ENCODE measurements at places on chromosomes 2 and 18.

DNA sequence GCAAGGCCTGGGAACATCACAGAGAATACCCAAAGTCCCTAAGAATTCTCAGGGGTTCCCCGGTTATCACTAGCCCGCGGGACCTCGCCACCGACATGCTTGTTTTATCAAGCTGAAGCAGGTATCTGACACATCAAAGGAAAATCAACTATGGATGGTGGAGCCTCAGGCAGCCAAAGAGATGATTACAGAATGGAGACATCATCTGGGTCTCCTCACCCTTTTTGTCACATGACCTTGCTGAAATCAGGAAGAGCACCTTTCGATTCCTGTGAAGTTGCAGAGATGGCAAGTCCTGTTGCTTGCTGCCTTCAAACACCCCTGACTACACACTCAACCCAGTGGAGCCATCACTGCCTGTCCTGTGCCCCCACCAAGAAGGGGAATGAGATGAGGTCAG, 19.2 kb upstream of the CAB39 start:
- DNase-seq = no peak

GRCh38 chr2:230899287-230899686, 25.8 kb downstream of the GPR55 start:
- DNase-seq = no peak

DNA sequence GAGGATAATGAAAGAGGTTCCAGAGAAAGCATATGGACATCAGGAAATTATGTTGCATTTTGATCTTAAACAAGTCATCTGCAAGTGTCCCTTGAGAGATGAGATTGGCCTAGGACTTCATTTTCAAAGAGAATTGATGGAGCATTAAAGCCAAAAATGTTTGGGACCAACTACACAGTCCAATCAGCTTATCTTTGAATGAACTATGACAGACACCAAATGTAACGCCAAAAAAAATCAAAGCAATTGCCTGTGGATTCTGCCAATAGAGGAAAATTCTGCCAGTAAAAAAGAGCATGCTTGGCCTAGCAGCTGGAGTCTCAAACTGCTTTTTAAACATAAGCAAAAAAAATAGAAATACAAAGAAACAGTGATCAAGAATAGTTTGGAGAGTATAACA, 594.5 kb upstream of the CHAC2 start:
- DNase-seq = no peak

GRCh38 chr18:68498185-68498584, 216.7 kb downstream of the TMX3 start:
- DNase-seq = no peak

GRCh38 chr18:57793302-57793986, 9.7 kb downstream of the ATP8B1 start:
- no peak for DNase-seq

DNA sequence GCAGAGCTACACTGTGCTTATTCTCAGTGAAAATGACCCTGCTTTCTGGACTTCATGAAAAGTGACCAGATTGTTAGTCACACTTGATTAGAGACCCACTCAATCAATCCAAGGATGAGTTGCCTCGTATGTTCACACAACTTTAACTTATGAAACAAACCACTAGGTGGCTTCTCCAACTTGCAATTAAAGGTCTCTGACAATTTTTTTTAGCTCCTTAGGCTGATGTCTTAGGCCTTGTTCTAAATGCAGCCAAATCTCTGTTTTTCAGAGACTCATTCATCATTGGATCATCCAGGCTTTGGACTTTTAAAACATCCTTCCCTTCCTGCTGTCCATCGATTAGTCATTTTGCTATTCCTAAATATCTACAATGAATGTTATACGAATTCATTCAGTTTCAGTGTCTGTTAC, 63.4 kb downstream of the MREG start:
- DNase-seq = no peak

GRCh38 chr2:238693337-238694093, 154.4 kb upstream of the TWIST2 start:
- DNase-seq = no peak

DNA sequence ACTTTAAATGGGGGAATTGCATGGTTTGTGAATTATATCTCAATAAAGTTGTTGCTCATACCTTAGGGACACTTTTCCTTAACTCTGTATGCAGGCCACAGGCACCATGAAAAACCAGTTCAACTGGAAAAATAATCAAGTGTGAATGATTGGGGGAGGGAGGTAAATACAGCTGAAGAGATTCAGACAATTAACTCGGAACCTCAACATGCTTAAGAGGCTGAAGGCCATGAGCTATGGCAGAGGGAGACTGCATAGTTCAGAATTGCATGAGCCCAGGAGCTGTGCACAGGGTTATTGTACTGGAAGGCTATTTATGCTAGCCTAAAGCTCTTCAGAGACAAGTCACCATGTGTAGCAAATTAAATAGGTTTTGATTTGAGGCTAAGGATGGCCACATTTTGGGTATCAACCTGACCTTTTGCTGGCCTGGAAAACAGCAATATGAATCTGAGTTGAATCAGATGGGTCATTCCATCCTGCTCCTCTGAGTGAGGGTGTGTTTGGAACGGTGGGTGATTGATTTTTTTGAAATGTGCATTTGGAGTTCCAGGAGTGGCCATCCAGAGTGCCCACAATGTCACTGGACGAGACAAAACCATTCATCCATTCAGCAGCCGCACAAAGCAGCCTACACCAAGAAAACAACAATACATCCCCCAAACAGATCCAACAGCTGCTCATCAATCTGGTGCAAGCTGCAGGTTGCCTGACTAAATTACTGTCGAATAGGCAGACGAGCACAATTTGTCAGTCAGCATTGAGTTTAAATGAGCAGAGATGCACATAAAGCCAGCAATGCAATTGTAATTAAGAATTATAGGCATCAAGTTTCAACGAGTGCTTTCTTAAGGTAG, 42.5 kb downstream of the HRH4 start:
- no peak for DNase-seq

DNA sequence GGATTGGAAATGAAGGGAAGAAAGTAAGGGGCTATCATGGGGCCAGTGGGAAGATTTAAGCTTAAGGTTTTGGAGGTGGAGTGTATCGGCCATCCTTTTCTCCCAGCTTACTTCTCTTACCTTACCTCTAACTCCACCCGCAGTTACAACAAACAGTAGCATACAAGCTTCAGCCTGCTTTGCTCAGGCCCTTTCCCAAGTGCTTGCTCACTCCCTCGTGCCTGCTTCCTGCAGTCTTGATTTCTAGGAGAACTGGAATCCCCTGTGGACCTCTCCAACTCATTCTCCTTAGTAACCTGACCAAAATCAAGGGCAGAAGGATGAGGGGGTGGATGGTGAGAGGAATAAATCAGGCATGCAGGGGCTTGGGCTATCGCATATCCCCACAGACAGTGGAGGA, 5.8 kb upstream of the LYG2 start:
- DNase-seq = no peak

GRCh38 chr2:185291035-185291647, 447.5 kb upstream of the FSIP2 start:
- DNase-seq = peak; percentile 10

GRCh38 chr2:216974321-216975302, 114.7 kb upstream of the TNP1 start:
- no peak for DNase-seq

- DNase-seq = no peak
These were observed 184.0 kb upstream of the HAAO start for GRCh38 chr2:42976351-42976750.

DNA sequence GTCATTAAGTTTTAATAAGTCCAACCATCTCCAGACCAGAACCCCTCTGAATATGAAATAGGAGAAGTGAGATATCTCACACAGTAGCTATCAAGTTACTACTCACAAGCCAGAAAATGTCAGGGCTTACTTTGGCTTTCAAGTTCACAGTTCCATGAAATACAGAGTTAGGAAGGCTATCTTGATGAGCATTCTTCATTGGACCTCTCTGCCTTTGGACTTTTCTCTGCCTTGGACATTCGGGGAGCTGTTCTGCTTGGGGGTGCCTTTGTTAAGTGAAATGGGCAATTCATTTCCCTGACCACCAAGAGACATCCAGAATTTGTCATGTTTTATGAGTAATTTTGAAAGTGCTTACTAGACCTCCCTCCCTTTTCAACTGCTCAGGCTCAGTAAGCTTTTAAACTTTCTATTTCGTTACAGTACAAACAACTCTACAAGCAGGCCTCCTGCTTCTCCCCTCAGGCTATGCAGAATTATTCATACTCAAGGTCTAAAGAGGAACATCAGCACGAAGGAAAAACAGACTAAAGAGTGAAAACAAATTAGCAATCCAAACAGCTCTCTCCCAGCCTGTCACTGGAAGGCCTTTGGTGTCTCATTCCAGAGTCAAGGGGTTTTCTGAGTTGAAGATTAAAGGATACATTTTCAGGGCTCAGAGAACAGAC, 95.3 kb downstream of the MREG start:
- no peak for DNase-seq

Data from SJSA1 (cell line).